Activated CD8-positive, alpha-beta memory T cell treated with anti-CD3 and anti-CD28 coated beads, Interleukin-2, amount 50 U/mL, for 4 hours (primary cell): ENCODE measurements at places on chromosomes 2 and 18.

DNA sequence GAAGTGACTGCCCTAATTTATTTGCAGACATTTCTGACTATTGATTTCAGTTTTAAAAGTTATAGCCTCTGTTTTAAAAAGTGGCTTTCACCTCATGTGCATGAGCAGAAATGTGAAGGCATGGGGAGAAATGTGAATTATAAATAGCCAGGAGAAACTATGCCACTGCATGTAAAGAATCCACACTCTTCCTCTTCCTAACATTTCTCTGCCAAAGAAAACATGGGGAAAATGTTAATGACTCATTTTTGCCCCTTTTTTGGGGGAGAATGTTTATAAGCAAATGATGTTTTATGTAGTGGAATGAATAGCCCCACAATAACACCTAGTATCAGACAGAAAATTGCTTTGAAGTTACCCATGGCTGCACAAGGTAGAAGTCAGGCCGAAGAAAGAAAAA lies 249.0 kb upstream of the TANK start:
- DNase-seq, result no peak

DNA sequence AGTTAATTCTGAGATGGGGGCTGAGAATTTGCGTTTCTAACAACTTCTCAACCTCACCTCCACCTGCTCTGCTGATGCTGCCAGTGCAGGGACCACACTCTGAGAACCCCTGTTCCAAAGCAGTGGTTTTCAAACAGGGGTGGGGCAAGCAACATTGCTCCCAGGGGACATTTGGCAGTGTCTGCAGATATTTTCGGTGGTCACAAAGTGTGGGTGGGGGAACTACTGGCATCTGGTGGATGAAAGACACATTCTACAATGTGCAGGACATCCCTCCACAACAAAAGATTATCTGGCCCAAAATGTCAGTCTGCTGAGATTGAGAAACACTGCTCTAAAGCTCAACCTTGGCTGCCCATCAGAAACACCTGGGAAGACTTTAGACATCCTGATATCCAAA lies 188.7 kb upstream of the SATB2 start:
- no peak for DNase-seq

DNA sequence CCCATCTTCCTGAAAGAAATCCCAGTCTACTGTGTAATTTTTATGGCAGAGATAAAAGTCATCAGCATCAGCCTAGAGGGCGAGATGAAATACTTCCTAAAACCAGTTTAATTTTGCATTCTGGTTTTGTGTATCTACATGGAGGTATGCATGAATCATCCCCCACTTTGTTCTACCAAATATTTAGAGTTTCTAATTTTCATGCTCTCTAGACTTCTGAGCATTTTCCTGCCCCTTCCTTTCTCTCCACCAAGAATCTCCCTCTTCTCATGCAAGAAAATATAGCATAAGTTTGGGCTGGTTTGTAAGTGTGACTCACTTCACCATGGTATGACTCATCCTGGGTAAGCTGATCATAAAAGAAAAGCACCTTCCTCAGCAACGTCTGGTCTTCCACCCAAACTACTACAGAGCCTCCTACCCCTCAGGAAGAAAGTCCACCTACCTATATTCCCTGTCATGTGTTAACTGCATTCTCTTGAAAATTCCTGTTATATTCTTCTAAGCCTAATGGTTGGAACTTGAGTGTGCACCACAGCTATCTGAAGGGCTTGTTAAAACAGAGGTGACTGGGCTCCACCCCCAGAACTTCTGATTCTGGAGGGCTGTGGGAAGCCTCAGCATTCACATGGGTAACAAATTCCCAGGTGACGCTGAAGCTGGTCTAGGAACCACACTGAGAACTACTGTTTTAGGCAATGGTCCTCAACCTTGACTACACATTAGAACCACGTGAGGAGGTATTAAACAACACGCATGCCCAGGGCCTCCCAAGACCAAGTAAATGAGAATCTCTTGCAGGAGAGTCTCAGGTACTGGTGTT lies 37.4 kb upstream of the RAPGEF4 start:
- no peak for DNase-seq

DNA sequence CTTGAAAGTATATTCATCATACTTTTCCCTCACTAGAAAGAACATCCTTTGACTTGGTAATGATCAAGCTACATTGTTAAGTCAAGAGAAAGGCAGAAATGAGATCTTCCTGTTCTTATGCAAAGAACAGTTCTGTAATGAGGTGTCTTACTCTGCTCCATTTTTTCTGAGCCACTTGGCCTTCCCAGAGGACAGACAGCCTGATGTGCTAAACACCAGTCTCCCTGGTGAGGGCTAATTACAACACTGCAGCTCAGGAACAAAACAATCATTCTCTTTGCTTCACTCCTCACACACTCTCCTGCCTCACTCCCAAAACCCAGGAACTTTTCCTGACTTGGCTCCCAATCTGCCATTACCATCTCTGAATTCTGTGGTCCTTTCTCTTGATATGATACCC lies 25.6 kb downstream of the TACR1 start:
- no peak for DNase-seq

DNA sequence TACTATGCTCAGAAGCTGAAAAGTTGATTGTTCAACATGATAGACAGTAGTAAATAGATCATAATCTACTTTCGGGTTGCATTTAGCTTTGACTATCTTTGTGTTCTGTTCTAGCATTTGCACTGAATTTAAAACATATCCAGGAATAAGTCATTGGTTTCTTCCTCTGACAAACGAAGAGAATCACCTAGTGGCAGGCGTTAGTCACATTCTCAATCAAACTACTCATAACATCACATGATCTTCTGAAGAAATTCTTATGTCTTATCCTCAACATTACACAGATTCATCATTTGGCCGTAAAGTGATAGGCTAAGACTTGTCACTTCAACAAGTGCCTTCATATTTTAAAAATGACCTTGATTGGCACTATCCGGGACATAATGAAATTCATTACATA lies 63.6 kb upstream of the TTC21B start:
- no peak for DNase-seq

GRCh38 chr2:45168711-45169338 lies 159.6 kb upstream of the SIX2 start:
- DNase-seq, result no peak
